T-helper 9 cell (primary cell): ENCODE measurements at places on chromosomes 11 and 22.

DNA sequence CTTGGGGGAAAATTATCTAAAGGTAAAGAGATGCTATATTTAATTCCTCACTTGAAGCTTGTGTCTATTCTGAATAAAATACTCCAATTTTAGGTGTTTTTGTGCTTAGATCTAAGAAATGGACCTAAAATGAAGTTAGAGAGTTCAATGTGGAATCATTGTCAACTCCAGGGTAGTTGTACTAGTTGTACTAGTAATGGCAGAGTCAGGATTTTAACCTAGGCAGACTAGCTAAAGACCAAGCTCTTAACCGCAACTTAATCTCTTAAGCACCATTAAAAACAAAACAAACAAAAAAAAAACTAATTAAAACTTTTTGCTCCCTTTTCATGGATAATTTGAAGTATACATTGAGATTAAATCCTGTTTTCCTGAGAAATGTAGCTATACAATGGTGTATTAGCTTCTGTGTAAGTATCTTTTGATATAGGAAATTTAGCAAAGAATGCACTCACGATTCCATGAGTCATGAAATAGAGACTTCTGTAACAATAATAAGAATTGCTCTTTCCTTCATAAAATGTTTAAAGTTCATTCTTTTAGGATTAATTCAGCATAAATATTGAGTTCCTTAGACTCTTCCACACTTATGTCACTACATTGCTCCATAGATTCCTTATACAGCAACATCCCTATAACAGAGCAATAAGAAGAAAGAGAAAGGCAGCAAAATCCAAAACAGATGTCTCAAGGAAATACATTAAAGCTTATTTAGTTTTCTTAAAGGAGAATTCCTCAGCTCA lies 26.5 kb upstream of the SOX6 start:
- no peak for DNase-seq

DNA sequence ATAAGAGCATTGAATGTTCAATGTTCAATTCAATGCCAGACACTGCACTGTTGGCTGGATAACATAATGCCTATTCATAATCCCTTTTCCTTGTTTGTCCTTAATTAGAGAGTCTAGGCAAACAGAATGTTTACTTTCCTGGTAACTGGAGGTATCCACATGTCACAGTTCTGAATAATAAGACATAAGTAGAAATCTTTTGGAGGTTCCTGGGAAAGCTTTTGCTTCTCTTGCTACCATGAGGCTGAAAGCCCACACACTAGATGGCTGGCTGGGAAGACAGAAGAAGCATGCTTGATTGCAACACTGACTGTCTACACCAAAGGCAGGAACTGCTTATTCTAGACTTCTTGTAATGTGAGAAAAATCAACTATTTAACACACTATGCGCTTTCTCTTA lies 79.5 kb downstream of the GAB2 start:
- DNase-seq = no peak

DNA sequence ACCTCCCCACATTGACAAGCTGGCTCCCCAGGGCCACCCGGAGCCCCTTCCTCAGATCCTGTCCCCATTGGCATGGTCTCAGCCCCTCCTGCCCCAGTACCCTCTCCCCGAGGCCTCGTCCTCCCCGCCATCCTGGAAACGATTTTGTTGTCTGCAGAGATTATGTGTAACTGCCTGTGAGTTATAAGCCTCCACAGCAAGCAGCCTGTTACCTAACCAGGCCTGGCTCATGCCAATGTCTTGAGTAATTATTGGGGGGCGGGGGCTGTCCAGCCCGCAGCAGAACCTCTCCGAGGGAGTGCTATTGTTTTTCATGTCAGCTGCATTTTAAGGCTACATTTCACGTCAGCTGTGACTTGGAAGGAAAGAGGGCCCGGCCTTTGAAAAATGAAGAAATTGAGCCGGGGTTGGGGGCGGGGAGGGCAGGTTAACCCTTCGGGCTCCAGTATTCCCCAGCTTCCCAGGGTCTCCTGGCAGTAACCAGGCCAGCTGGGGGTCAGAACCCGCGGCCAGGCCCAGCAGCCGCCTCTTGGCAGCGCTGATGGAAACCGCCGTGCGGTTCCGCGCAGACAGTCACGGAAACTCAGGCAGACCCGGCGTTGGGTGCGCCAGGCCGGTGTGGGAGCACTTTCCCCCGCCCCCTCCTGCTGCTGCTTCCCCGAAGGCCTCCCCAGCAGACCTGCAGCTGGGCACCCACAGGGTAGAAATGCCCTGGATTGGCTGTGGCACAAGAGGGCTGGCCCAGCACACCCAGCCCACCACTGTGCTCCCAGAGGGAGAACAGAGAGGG lies 59.5 kb downstream of the CDKN1C start:
- no peak for DNase-seq

- no peak for DNase-seq
Observed at GRCh38 chr11:67542169-67542568, 18.9 kb upstream of the CABP2 start.
